HCT116 (cell line): ENCODE measurements at places on chromosomes 5 and 9.

- no peak for DNase-seq
Measured at GRCh38 chr5:151414536-151414935, 32.9 kb upstream of the SLC36A1 start.

DNA sequence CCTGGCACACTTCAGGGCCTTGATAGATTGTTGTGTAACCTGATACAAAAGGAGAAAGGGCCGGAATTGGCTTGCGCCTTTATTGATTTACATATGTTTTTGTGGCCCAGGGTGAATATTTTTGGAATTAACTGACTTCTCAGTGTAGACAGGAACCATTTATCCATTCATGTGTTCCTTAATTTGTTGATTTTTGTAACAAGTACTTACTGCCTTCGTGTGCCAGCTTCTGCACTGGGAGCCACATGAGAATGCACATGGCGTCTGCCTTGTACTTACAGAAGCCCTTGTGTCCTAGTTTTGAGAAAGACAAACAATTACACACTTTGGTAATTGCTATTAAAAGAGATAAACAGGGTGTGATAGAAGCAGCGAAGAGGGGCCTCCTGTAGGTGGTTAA lies 26.4 kb downstream of the EHMT1 start:
- DNase-seq = no peak

DNA sequence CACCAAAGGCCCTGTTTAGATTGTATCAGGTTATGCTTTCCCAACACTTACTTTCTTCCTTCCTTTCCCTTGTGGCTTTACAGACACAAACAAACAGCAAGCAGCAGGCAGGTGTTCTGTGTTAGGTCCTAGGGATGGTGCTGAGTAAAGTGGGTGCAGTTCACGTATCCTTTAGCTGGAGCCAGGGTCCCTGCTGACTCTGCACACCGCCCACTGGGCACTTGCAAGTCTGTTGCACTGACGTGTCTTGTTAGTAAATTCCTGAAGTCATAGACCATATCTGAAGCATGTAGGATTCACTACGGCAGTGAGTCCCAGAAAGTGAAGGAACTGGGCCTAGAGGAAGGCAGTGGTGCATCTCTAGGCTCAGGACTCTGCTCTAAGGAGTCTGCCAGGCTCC lies 96.5 kb downstream of the DAPK1 start:
- no peak for DNase-seq

GRCh38 chr5:174384509-174384947 lies 339.0 kb downstream of the NSG2 start:
- no peak for DNase-seq

GRCh38 chr9:136104488-136104800 lies 9.4 kb upstream of the NACC2 start:
- no peak for DNase-seq

DNA sequence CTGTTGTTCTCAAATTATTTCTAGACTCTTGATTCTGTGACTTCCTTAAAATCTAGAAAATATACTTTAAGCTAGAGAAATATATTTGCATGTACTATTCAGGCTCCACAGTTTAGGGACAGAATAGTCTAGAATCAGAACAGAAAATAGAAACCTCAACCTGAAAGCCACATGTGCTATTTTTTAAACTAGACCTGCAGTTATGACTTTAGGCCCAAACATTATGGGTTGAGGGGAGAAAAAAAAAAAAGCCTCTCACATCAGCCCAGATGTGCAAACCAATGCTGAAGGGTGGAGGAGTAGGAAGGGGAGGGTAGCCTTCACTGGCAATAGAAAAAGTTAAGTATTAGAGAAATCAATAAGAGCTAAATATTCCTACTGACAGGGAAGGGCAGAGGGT lies 35.7 kb downstream of the ELL2 start:
- no peak for DNase-seq
